ENCODE measurements at places on chromosomes 16 and 17.
A peak's percentile ranks its signal among the peaks of the same experiment; 100 is the strongest.

GRCh38 chr17:29084541-29085146 lies 41.7 kb downstream of the PIPOX start:
- DNase-seq = no peak

DNA sequence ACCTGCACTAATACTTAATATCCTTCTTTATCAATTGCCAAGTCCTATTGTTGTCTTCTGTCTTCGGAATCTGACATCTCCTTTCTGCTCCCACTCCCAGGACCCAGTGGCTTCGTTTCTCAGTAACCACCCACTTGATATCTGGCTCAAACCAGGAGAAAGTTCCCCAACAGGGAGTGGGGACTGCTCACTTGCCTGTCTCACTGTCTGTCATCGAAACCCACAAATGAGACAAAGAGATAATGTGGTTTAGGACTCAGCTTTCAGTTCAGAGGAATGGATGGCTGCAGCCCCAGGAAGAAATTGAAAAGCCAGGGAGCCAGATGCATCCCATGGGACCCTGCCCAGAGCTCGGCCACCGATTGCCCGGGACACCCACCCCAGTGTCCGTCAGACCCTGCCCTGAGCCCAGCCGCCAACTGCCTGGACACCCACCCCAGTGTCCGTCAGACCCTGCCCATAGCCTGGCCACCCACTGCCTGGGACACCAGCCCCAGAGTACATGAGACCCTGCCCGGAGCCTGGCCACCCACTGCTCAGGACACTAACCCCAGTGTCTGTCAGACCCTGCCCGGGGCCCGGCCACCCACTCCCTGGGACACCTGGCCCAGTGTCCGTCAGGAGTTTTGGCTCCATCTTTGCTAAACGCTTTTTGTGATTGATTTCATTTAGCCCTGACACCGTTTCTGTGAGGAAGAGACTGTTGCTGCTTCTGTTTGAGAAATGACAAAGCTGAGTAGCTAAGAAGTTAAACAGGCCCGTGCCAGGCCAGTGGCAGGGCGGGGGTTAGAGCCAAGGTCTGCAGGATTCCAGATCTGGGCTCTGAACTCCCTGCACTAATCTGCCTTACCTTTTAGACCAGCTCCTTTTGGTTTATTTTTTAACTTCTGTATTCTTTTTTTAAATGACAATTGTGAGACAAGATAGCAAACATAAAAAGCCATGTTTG lies 251.4 kb downstream of the PHKB start:
- no peak for DNase-seq

DNA sequence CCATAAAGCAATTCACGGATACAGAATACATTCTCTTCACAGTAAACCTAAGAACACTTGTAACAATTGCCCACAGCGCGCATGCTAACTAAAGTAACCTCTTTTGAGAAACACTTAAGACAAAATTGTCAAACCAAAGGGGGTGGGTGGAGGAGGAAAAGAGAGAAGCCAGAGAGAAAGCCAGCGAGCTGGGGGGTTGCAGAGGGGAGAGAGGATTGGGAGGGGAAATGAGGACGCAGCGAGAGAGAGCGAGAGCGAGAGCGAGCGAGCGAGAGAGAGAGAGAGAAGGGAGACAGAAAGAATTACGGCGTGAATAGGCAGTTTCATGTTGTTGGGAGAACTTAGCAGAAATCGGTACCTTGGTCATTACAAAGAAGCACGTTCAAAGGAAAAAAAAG lies 1.6 kb upstream of the HOXB7 start:
- no peak for DNase-seq

- no peak for DNase-seq
These were observed 15.4 kb upstream of the NLRC3 start for GRCh38 chr16:3592559-3592958.

DNA sequence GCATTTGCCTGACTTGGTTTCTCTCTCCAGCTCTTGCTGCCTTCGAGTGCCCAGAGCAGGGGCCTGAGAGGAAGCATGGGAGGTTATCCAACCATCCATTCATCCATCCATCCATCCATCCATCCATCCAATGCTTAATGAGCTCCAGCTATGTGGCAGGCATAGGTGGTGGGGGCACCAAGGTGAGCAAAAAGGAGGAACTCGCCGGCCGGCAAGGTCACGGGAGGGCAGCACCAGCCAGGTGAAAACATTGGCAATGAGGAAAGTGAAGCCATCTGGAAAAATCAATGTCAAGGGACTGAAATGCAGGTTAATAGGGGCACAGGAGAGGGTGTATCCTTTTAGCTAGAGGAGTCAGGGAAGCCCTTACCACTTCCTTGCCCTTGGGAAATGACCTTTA lies 18.2 kb upstream of the DOK4 start:
- no peak for DNase-seq

DNA sequence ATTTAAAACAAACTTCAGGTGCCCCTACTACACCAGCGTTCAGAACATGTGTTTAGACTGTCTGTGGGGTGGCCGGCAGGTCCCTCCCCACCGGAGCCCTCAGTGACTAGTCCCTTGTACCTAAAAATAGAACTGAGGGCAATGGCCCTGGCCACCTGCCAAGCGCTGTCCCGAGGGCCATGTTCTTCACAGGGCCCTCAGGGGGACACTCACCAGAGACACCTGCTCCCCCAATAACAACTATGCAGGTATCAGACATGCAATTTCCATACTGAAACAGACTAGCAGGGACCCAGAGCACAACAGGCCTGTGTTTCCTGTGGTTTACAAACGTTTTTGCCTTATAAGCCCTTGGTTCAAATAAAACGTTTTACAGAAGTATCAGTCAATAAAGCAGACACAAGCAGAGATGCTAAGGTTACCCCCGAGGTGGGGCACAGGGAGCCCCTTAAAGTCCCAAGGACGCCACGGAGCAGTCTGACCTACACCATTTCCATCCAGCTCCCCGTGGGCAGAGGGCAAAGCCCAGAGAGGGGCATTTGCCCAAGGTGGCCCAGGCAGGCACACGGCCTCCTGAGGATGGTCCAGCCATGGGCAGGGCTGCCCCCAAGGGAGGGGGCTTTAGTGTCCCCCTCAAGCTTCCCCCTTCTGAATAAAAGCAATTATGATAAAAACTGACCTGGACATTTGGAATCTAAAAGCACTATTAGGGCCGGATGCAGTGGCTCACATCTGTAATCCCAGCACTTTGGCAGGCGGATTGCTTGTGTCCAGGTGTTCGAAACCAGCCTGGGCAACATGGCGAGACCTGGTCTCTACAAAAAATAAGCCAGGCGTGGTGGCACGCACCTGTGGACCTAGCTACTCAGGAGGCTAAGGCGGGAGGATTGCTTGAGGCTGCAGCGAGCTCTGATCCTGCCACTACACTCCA lies 896 bp upstream of the MYLK3 start:
- DNase-seq = no peak

DNA sequence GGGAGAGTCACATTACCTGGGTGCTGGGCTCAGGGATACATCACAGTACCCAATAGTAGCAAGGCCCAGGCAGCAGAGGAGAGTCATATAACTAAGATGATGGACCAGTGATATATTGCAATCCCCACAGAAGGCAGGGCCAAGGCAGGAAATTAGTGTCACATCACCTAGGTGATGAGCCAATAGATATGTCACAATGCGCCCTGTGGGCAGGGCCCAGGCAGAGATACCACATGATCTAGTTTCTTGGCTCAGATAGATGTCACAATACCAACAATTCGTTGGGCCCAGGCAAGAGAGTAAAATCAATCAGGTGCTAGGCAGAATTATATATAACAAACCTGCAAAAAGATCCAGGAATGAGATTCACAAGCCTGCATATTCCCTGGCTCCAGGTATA lies 2111.5 kb downstream of the TP53TG3F start:
- no peak for DNase-seq

DNA sequence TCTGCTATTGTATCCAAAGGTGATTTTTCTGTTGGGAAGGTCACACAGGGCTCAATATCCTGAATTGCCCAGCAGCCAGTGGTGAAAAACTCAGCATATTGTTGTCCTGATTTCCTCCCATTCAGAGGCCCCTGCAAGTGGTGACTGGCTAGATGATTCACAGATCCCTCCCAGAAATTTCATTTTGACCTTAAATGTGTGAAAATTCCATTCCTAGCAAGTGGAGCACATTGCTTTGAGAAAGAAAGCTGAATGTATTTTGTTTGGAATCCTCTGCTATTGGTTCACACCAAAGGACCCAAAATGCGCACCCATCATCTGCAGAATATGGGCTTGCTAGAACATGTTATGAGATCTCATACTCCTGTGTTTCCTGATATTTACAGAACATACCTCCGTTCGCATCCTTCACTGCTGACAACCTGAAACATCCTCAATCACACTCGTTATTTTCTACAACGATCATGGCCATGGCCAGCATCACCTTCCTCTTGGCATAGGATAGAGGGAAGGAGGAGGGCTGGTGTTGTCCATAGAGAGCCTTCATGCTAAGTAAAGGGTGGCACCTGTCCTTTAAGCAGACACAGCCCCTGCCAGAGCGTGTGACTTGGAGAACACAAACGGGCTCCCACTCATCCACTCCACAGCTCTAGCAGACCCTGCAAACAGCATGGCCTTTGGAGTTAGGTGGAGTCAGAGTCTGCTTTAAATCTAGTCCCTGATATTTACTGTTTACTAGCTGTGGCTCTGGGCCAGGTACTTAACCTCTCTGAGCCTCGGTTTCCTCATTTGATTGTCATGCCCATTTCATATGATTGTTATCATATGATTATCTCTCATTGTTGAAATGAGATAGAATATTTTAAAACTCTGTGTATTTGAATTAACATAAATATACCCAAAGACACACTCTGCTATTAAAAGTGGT lies 30.4 kb upstream of the NFAT5 start:
- no peak for DNase-seq

DNA sequence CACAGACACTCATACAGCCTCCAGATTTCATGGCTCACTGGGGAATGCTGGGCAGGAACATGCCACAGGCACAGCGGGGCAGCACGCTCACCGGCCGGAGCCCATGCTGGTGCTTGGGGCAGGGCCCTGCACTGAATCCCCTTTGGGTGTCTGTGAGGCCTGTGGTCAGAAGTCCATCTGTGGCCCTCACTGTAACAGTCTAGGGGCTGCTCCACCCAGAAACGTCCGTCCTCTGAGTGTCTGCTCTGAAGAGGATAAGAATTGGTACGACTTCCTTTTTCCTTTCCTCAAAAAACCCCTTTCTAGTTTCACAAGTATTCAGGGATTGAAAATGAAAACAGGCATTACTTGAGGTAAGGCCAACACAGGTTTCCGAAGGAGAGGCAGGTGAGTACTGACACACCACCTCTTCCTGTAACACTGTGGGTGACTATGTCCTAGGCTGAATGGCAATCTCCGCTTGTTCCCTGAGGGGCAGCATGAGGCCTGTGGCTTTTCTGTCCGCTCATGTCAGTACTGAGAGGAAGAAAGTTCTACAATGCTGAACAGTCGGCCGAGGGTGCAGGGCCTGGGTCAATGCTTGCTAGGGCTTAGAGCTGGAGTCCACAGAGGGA lies 42.5 kb downstream of the TMEM11 start:
- DNase-seq = no peak

- DNase-seq = peak; percentile 61
These were observed 10.6 kb upstream of the MEFV start for GRCh38 chr16:3266873-3267537.

DNA sequence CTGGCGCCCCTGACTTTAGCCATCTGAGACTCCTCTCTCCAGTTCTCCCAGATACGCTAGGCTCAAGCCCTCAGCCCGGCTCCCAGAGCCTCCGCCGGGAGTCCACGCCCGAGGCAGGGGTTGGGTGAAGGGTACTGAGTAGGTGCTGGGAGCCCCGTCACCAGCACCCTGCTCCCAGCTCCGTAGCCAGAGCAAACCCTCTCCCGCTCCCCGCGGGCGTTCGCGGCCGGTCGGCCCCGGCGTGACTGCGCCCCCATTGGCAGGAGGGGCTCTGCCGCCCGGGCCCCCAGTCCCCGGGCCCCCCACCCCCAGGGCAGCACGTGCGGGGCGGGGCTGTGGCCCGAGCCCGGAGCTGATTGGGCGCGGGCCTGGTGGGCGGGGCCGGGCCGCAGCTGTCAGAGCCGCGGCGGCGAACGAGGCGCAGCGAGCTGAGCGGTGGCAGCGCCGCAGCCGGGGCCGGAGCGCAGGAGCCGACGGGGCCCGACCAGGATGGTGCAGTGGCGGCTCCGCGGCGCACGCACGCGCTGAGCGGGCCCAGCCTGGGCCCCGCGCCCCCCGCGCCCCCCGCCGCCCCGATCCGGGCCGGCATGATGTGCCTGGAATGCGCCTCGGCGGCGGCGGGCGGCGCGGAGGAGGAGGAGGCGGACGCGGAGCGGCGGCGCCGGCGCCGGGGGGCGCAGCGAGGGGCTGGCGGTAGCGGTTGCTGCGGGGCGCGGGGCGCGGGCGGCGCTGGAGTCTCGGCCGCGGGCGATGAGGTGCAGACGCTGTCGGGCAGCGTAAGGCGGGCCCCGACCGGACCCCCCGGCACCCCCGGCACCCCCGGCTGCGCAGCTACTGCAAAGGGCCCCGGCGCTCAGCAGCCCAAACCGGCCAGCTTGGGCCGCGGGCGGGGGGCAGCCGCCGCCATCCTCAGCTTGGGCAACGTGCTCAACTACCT lies at the start of gene SPNS2:
TSS of gene SPNS2 (plus strand) at position 421 of the 937 bp plus-strand sequence. CDS start at position 588, 167 bp downstream.
- no peak for DNase-seq

DNA sequence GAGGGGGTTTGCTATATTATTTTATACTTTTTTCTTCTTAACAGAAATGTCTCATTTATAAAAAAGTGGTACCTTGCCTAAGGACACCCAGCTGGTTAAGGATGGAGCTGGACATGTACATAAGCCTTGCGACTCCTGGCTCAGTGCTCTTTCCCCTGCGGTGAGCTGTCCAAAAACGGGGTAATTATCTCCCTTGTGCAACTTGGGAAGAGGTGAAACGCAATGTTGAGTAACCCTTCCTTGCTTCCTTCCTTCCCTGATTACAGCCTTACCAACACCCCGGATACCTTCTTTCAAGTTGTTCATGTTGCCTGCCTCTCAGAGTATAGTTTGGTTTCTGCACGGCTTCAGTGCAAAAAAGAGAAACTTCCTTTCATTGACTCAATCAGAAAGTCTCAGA lies 94.1 kb upstream of the XYLT1 start:
- DNase-seq = peak; percentile 29
